ENCODE measurements at places on chromosomes 11 and 22. TPM values are rescaled to one million over a fixed set of nuclear protein-coding genes. Genes with fewer than 3 reads are reported as not detected.

ROBO3 gene
- total RNA-seq = 12.6 TPM

- no peak for DNase-seq
Measured at GRCh38 chr11:125327518-125328224, 163.1 kb downstream of the PKNOX2 start.

DNA sequence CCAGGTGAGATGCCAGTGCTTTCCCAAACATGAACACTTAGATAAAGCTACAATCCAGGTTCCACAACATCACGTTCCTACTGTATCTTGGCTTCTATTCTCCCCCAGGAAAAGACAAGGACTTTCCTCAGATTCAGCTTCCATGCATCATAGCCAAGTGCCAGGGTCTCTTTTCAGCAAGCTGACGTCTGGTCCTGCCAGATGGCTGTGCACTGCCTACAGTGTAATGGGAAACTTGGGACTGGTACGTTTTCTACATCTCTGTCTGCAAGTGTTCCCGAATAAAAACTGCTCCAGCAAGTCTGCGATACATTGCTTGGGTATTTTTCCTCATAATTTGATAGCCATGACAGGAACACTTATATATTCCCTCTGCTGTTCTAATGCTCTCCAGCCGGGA is 412.5 kb downstream of the FAM181B start:
- no peak for DNase-seq

C22orf31 gene
- total RNA-seq = not detected

GRCh38 chr11:86138958-86139357 is 70.1 kb upstream of the PICALM start:
- DNase-seq = no peak

GRCh38 chr11:83611600-83611999 is 325.4 kb upstream of the CCDC90B start:
- no peak for DNase-seq

DNA sequence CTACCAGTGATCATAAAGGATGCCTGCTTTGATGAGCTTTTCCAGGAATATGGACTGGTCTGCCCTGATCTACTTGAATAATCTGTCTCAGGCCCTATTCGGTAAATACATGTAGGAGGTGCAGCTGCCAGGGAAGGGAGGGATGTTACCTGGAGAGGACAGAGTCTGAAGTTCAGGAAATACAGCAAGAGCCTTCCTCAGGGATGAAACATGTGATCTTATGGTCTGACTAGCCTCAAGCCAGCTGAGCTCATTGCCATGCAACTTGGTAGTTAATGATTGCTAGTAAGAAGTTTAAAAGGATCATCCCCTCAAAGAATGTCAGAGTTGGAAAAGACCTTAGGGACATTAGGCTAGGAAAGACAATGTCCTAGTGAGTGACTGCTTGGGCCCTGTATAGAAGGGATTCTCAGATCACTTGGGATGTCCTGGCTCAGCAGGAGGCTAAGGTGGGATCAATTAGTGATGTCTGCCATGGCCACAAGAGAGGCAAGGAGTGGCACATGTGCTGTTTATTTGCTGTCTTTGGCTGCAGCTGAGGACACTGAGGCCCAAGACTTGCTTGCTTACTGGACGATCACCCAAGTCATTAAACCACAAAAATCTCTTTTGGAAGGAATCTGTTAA is 18.5 kb downstream of the PTPRJ start:
- no peak for DNase-seq

DNA sequence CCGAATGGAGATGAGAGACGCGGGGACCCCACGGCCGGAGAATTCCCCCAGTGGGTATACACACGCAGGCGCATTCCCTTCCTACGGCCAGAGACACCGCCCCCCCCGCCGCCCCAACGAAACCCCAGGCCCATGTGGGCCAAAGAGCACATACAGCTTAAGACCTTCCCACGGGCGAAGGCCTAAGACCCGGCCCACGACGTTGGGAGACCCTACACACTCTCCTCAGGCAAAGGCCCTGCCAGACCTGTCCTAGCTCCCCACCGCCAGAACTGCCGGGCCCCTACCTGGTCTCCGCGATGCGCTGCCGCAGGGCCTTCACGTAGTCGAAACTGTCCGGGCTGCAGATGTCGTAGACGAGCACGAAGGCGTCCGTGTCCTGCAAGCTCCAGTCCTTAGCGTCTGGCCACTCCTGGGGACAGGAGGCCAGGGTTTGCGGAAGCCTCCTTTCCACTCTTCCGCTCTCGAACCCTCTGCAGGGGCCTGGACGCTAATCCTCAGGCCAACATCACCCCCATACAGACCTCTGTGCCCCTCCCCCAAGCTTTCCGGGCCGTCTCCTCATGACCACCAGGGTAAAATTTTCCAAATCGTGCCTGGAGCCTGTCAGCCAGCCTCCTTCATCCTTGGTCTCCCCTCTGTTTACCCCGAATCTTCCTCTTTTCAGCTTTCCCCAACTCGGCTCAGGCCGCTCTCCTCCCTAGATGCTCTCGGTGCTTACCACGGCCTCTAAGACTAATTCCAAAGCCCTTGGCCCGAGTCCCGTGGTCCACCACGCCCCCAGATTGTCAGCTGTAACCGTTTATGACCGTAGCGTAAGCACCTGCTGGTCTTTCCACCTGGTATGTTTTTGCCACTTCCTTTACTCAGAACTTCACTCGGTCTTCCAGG is 1.7 kb downstream of the RASL10A start:
- peak; percentile 21 for DNase-seq

DNA sequence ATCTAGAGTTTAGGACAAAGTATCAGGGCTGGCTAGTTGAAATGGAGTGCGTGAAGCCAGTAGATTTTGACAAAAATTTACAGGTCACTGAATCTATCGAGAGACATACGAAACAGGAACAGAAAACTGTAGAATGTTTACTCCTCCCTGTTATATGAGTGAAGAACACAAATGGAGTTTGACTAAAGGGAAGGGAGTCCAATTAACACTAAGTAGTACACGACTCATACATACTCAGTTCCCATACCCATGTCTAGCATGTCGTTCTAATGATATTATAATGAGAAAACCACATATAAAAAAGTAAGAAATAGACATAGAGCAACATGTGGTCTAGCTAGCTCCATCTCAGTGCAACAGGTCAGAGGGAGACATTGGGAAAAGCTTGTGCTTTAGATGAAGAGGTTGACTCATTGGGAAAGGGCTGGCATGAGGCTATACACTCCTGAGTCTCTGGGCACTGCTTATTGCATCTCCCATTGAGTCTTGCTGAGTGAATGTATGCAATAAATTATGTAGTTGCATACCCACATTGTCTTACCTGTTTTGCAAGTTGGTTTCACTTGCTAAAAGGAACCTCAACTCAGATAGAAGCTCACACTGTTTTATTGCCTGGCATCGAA is 43.5 kb downstream of the CD44 start:
- DNase-seq = no peak

DNA sequence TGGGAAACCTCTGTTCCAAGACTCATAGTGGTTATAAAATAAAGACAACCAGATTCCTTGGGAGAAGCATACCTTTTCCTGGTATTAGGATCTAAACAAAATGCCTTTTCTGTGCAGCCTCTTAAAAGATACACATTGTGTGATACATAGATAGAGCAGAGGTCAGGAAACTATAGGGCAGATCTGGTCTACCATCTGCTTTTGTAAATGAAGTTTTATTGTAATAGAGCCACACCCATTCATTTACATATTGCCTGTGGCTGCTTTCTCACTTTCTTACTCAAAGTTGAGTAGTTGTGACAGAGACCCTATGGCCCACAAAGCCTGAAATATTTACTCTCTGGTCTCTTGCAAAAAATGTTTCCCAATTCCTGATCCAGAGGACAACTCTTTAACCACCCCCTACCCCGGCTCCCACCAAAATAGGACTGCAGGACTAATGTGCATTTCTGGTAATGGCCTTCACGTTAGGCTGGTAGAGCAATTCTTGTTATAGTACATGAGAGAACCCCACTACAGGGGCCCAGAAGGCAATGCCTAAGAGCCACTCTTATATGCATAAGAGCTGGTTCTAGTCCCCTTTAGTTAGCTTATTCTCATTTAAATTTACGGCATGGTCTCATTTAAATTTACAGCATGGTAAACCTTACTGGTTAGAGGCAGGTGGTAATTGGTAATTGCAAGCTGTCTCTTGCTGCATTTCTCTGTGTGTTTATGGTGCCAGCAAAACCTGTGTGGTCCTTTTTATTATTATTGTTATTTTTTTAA is 76.8 kb upstream of the YWHAH start:
- no peak for DNase-seq

OR5B21 gene
- total RNA-seq = not detected

DNA sequence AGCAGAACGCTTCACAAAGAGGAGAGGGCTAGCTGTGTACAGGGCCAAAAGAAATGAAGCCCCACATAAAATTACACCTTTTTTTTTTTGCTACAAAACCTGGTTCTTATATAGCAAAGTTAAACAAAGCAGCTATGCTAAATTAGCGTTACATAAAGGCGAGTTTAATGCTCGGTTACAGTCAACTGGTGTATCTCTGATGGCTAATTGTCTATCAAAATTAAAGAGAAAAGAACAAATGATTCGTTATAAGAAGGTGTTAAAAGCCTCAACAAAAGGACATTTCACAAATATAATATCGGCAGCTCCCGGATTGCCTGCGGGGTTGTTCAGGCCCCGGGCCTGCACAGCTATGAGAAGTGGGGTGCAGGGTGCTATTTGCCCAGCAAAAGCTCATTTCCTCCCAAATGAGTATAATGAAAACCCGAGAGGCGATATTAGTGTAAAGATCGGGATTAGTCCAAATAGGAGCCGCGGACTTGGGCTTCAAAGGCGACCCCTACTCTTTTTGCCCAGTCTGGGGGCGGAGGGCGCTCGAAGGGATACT is 13.3 kb upstream of the PAX6 start:
- DNase-seq = no peak

DNA sequence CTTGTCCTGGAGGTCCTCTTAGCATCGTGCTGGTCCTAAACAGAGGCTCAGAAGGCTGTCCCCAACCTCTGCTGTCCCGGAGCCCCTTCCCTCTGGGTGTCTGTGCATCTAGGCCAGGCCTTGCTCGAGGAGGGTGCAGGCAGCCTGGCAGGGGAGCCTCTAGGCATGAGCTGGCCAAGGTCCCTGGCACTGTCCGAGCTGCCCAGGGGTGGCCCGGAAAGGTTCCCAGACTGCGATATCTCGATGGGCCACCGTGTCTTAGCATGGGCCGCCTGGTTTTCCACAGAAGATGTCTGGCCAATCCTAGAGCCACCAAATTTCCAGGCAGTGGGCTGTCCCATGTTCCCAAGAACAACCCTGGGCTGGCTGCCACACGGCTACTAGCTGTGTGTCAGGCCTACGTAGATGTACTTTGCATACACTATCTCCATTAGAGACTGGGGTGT is 24.6 kb upstream of the SMIM38 start:
- no peak for DNase-seq

GRCh38 chr11:68043349-68044144 is 4.7 kb downstream of the TCIRG1 start:
- no peak for DNase-seq

- DNase-seq = no peak
Measured at GRCh38 chr11:108501396-108501795, 3.2 kb upstream of the POGLUT3 start.

- no peak for DNase-seq
Measured at GRCh38 chr22:43092085-43092484, 2.9 kb upstream of the TTLL1 start.

FLRT1 gene
- total RNA-seq = 0.12 TPM

- DNase-seq = no peak
Measured at GRCh38 chr22:33578752-33579151, 341.5 kb downstream of the LARGE1 start.

GRCh38 chr11:31874631-31875191 is 63.6 kb upstream of the PAX6 start:
- peak; percentile 26 for DNase-seq

GRCh38 chr11:1516273-1517067 is 29.9 kb upstream of the MOB2 start:
- DNase-seq = no peak
